ENCODE measurements at places on chromosomes 11 and 22.

DNA sequence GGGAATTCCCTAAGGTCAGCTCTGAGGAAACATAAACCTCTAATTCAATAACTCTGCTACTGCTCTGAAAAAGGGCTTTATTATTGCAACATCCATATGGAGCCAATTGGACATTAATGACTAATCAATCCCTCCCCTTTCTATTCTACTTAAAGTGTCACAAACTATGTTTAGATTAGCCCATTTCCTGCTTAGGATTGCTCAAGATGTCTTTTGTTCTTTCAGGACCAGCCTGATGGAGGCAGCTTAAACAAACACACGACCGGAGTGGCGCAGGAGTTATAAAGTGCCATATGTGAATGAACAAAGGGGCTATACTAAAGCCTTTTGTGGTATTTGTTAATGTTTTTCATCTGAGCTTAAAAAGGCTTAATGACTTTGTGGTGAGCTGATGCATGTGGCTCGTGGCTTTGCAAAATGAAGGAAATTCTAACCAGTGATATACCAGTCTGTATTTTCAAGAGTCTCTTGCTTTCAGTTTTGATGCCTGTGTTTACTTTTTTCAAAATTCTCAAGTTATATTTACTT, 354.4 kb downstream of the SOX6 start:
- no peak for ATAC-seq

- peak; percentile 62 for ATAC-seq
Measured at GRCh38 chr11:61529537-61530225, 21.1 kb downstream of the LRRC10B start.

- no peak for ATAC-seq
Measured at GRCh38 chr22:46092670-46093410, 57.5 kb upstream of the PPARA start.

DNA sequence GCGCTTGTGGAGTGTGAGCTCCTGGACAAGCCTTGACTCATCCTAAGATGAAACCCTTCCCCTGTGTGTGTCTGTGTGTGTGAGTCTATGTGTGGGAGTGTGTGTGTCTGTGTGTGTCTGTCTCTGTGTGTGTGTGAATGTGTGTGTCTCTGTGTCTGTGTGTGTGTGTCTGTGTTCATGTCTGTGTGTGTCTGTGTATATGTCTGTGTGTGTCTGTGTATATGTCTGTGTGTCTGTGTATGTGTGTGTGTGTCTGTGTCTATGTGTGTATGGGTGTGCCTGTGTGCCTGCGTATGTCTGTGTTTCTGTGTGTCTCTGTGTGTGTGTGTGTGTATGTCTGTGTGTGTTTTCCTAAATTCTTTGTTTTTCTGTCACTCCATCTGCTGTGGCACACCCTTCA, 48.7 kb downstream of the RPS6KA4 start:
- ATAC-seq, result no peak

DNA sequence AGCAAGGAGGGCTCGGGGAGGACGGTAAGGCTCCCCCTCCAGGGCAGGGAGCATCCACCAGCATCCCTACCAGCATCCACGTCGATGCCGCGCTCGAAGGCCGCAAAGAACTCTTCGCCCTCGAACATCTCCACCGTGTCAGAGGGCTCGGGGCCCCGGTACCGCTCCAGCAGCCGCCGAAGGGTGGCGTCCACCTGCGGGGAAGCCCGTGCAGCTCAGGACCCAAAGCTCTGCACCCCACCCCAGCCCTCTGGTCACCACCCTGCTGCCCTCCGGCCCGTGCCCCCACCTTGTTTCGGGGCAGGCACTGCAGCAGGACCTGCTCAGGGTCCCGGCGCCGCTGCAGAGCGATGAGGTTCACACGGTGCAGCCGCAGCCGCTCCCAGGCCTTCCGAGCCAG, 2.4 kb upstream of the SLC25A22 start:
- ATAC-seq, result no peak

- ATAC-seq, result no peak
Measured at GRCh38 chr11:68014157-68014946, 4.2 kb downstream of the ALDH3B1 start.

GRCh38 chr22:41248758-41249157, 8.0 kb upstream of the CHADL start:
- ATAC-seq, result no peak

DNA sequence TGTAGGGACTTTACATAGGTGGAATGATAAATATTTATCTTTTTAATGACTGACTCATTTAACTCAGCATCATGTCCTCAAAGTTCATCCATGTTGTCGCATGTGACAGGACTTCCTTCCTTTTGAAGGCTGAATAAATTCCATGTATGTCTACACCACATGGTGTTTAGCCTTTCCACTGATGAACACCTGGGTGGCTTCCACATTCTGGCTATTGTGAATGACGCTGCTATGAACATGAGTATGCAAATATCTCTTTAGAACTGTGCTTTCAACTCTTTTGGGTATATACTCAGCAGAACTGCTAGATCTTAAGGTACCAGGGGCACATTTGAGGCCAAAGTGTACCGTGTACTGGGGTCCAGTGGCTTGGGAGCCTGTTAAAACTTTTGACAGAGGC, 24.1 kb downstream of the LARGE1 start:
- ATAC-seq, result no peak

- no peak for ATAC-seq
Measured at GRCh38 chr11:61539831-61540357, 31.3 kb downstream of the LRRC10B start.

DNA sequence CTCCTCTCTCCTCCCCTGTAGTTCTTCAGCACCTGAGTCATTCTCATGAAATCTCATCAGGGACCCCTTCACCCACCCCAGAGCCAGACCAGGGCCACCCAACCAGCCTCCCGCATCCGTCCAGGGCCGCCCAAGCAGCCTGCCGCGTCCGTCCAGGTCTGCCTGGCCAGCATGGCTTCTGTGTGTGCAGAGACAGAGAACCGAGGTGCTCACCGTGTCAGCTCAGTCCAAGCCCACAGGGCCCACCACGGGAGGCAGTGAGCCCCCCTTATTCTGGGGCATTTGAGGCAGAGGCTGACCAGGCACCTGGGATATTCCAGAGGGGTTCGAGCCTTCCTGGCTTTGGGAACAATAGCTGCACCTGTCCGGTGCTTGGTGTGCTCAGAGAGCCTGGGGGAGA, 1117.3 kb downstream of the BRD1 start:
- no peak for ATAC-seq

DNA sequence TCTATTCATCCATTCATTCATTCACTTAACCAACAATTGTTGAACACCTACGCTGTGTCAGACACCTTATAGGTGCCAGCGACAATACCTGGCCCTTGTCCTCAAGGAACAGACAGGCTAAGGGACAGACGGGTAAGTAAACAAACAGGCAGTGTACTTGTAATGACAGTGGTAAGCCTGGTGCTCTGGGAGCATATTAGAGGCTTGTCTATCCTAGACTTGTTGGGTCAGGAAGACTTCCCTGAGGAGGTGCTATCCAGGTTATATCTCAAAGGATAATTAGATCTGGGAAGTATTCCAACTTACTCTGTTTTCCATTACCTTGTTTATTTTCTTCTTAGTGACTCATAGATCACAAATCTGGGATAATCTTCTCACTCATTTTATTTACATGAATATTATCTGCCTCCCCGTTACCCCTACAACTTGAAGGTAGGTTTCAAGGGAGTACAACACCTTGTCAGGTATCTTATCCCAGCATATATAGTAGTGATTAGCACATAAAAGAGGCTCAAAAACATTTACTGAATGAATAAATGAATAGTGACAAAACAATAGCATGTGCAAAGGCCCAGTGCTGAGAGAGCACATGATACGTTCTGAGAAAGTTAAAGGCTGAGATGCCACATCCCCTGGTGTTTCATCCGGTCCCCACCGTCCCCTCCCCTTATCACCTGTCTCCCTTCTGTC, 75.3 kb upstream of the NCAM1 start:
- ATAC-seq, result no peak

GRCh38 chr11:96303980-96304379, 39.0 kb downstream of the MAML2 start:
- no peak for ATAC-seq

- ATAC-seq, result no peak
Measured at GRCh38 chr11:128552783-128553661, 34.3 kb downstream of the ETS1 start.

- no peak for ATAC-seq
Measured at GRCh38 chr22:36881504-36882245, 20.9 kb downstream of the NCF4 start.

GRCh38 chr11:77819921-77820564, 479 bp downstream of the RSF1 start:
- no peak for ATAC-seq
